ENCODE measurements at places on chromosomes 11 and 22.

GRCh38 chr11:85827748-85828639 lies 17.1 kb upstream of the SYTL2 start:
- DNase-seq = no peak

DNA sequence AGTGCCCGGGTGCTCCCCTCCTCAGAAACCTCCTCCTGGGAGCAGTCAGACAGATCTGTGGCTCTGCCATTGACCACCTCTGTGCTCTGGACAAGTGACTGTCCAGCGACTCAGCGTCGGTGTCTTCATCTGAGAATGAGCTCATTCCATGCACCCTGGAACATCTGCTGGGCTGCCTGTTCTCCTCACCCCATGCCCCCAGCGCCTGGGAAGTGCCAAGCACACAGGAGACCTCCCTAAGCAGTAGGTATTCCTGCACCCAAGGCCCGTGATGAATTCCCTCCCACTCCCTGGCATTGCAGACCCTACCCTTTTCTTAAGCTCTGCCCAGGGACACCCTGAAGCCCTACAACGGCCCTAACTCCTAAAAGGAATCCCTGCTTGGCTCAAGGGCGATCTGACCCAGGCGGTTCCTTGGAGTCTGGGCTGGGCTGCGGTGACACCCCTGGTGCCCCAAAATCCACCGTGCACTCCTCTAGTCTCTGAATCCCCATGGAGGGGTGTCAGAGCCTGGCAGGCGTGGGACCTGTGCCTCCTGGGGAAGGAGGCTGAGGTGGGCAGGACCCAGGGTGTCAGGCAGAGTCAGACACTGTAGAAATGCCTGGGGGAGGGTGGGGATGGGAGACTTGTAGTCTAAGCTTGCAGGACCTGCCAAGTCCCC lies 92.0 kb downstream of the CEP164 start:
- no peak for DNase-seq

DNA sequence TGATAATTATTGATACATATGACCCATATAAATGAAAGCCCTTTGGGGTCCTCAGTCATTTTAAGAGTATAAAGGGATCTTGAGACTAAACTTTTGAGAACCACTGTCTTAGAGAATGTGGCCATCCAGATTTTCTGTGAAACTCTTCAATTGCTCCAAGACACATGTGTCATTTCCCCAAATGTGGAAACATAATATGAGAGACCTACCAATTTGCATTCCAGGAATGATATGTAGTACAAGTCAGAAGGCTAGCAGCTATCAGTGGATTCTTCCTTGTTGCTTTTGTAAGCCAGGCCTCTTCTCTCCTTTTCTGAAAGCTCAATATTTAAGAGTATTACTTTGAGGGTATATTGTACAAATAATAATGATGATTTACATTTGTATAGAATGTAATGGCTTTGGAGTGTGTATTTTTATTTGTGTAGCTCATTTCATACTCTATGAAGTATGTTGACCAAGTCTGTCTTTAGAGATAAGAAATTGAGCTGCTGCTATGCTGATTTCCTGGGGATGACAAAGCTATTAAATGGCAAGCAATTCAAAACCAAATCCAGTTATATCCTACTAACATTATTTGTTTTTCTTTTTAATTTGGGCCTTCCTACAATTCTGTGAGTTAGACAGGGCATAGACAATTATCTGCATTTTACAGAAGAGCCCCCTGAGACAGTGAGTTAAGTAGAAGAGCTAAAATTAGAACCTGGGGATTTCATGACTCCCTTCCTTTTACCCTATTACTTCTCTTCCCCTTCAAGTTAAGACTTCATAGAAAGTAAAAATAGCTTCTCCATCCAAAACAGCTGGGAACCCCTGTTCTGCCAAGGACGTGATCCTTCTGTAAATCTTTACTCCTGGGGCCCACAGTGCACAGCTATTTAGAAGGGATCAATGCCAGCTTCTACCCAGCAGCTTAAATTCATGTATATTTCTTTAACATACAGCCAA lies 131.9 kb downstream of the WNT11 start:
- no peak for DNase-seq

GRCh38 chr22:22009661-22010060 lies 27.1 kb upstream of the TOP3B start:
- no peak for DNase-seq

DNA sequence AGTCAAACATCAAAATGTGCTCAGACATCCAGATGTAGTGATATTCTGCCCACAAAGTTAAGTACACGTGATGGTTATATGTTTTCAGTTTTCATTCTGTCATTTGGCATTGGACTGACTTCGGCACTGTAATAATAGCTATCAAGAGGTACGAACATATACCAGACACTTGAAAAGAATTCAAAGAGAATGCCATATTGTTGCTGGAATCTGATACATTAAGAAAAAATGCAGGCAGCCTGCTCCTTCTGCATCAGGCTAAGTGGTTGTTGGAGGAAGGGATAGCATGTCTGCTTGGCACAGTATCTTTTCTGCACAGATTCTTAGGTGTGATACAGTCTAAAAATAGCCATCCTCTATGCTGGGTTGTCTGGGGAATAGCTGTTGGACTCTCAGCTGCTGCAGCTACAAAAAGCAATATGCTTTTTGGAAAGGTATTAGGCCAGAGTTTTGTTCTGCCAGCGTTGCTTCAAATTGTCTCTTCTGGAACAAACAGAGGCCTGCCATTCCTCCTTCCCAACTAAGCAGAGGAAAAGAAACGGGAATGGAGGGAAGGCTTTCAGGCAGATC lies 892.6 kb downstream of the TBC1D22A start:
- DNase-seq = no peak

DNA sequence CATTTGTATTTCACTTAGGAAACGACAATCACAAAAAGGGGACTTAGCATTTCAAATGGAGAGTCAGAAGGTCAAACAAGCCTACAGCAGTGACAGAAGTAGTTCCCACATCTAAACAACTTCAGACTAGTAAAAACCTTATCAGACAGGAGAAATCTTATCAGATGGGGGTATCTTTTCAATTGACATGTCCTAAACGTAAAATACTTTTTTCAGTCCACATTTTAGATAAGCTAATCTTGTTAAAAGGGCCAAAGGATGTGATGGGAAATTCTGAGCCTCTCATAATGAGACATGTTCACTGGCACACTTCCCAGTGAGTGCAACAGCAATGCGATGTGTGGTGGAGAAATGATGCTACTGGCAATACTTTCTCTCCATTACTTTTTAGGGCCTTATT lies 2.4 kb downstream of the MAPK1 start:
- no peak for DNase-seq

- DNase-seq = no peak
Measured at GRCh38 chr11:16825101-16825500, 86.7 kb downstream of the C11orf58 start.

DNA sequence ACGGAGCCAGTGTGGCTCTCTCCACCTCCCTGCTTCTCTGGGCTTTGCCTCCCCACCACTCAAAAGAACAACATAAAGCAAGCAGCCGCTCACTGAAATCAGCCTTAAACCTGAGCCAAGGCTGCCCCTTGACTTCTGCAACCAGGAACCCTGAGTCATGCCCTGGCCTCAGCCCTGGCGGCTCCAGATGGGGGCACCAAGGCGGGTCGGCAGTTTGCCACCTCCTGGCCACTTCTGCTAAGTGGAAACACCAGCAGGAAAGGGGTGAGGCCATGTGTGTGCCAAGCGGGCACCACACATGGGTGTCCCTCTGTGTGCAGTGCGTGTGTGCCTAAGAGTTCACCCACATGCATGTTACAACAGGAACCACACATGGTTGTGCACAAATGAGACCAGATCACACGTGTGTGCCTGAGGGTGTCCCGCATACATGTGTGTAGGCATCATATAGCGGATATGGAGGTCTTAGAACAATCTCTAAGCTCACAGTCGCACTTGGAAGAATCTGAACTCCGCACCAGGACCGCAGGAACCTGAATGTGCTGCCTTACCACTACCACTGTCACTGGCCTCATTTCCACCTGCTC lies 221.2 kb downstream of the MN1 start:
- no peak for DNase-seq
